GM04504 (cell line): ENCODE measurements at places on chromosomes 5 and 9.

- DNase-seq: no peak
These were observed 6.5 kb downstream of the SNX18 start for GRCh38 chr5:54524082-54524481.

GRCh38 chr9:5949103-5949699, 58.5 kb downstream of the MLANA start:
- DNase-seq: peak; percentile 4

GRCh38 chr9:69454321-69454720, 129.3 kb downstream of the ENTREP1 start:
- DNase-seq: no peak

DNA sequence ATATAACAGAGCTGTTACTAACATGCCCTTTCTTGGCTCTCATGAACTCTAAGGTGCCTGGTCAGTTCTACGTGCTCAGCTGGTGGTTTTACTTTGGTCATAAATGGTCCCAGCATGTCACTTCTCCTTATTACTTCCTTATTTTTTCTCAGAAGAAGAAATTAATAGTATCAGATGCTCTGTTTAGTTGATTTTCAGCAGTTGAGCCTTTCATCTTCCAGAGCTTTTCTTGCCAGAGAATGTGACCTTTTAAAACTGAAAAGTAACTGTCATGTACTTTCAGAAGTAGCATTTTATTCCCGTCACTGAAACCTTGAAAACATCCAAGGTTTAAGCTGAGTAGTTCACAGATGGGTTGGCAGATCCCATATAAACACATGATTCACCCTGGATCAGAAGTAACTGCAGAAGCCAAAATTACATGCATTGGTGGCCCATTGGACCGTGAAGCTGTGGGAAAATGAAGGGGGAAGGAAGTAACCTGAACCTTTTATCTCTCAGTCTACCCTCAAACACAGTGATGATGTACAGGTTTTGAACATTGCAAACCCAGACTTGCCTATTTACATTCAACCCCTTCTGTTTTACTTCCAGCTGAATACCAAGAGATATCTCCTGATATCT, 50.5 kb downstream of the HACD4 start:
- peak; percentile 80 for DNase-seq

DNA sequence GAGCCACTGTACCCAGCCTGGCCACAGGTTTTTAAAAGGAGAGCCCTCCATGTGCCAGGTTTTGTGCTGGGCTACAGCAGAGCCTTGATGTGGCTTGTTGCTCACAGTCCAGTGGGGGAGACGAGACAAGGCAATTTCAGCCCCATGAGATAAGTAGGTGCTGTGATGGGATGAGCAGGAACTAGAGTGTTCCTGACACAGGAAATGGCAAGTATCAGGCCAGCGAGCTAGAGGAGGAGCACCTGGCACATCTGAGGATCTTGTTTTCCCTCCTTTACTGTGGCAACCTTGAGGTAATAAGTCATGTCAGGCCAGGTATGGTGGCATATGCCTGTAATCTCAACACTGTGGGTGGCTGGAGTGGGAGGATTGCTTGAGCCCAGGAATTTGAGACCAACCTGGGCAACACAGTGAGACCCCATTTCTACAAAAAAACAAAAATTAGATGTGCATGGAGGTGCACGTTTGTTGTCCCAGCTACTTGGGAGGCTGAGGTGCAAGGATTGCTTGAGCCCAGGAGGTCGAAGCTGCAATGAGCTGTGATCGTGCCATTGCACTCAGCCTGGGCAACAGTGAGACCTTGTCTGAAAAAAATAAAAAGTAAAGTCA, 3.8 kb upstream of the ZDHHC12 start:
- DNase-seq: no peak

GRCh38 chr5:80738466-80738865, 83.7 kb upstream of the DHFR start:
- no peak for DNase-seq

GRCh38 chr5:36666274-36666673, 59.9 kb downstream of the SLC1A3 start:
- no peak for DNase-seq

- no peak for DNase-seq
These were observed 92.5 kb downstream of the ATPSCKMT start for GRCh38 chr5:10157085-10157669.

DNA sequence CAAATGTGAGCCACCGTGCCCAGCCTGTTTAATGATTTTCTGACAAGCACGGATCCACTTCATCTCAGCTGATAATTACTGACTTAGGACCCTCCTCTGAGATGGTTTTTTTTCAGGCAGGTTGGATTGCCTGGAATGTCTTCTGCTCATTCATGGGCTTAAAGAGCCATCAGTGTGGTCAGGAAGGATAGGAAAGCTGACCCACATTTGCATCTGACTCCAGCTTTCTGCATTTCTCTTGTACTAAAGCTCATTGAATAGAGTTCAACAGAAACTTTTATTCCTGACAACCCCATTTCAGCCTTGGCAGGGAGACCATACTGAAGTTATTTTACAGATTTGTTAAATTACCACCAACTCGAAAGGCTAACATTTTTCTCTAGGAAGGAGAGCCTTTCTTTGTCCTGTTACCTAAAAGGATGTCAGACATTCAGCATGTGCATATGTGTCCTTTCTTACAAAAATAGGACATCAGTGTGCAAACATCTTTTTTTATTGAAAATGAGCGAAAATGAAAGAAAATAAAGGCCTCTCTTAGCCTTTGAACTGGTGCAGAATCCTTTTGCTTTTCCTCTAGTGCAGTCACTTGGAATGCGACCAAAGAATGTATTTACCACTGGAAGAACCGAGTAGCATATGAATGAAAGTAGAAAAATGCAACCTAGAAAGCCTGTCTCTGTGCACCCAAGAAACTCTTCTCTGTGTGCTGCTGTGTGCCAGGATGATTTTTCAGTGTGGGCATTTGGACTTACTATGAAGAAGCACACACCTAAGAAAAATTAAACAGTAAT, 26.6 kb downstream of the ADCY2 start:
- DNase-seq: no peak

DNA sequence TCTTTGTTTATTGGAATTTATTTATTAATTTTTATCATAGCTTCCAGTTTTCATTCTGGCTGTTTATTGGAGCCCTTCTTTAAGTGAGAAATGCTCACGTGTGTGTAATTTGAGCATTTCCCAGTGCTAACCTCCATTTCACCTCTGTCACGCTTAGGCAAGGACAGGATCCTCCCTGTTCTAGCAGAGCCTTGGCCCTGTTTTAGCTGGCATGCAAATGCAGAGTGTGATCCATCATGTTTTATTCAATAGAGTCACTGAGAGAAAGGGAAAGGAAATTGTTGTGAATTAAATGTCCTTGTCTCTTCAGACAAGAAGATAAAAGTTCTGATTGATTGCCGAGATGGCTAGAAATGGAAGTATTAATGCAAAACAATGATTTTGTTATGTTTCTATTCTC, 137.3 kb upstream of the ACO1 start:
- DNase-seq: no peak

GRCh38 chr9:125541840-125542243, 165.2 kb downstream of the MAPKAP1 start:
- DNase-seq: no peak

GRCh38 chr5:395156-395920, 47.6 kb upstream of the EXOC3 start:
- DNase-seq: peak; percentile 96

- peak; percentile 6 for DNase-seq
These were observed 117.5 kb upstream of the OR13F1 start for GRCh38 chr9:104386425-104387069.

DNA sequence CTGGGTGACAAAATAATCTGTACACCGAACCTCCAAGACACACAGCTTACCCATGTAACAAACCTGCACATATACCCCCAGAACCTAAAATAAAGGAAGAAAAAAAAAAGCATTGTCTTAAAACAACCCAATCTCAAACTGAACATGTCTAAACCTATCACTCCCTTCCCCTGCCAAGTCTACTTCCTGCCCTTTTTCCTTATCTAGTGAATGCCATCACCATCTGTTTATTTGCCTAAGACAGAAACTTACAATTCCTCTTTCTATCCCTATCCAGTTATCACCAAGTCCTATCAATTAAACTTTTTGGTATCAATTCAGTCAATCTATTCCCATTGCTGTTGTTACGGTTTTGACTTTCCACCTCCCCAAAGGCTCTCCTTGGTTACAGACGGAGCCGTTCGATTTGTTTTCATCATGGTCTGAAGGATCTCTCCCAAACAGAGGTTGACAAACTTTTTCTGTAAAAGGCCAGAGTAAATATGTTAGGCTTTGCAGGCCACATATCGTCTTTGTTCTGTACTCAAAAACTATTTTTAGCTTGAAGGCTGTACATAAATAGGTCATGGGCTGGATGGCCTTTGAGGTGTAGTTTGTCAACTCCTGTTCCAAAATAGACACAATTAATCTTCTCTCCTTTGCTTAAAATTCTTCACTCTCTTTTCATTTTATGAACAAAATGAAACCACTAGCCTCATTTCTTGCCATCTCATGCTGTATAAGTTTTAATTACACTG, 12.1 kb downstream of the NOL8 start:
- no peak for DNase-seq

DNA sequence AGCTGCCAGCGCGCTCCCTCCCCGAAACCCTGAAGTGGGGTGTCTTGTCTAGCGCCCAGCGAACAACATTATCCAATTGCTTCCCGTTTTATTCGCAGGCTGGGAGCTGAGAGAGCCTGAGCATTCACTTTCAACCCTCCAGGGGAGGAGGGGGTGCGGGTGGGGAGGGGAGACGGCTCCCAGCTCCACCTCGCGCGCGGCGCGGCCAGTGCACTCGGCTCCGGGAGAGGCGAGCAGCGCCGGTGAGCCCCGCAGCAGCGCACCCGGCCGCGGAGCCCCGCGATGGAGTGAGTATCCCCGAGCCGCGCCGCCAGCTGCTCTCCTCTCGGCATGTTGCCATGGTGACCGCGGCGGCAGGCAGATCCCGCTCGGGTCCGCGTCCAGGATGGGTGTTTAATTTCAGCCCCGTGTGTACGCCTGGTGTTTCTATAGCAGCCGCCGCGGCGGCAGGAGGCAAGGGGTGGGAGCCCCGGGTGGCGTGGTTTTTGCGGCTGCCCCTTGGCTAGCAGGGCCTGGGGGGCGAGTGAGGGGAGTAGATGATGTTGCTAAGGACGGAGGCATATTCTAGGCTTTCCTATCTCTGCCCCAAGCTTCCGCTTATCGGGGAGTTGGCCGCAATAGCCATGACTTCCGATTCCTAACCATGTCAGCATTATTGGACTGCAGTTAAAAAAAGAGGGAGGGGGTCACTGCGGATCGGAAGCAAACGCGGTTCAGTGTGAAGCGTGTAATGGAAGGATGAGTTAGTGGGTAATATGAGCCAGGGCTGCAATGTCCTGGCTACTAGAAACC, 139.2 kb upstream of the PALM2AKAP2 start:
- DNase-seq: no peak

DNA sequence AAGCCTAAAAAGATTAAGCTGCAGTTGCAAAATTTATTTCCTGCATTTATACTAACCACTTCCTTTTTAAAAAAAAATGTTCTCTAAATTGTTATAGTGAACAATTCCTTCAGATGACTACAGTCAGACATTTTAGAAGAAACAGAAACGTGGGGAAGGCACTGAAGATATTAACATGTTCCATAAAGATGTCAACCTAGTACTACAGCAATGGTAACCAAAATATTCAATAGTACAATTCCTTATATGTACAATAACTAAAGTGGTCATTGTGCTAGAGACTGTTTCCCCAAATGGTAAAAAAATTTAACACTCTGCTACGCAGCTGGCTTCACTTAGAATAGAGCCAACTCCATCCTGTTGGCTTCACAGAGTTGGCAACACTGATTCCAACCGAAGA, 97.7 kb downstream of the FNBP1 start:
- no peak for DNase-seq

GRCh38 chr5:37637165-37637845, 202.5 kb downstream of the GDNF start:
- DNase-seq: no peak

DNA sequence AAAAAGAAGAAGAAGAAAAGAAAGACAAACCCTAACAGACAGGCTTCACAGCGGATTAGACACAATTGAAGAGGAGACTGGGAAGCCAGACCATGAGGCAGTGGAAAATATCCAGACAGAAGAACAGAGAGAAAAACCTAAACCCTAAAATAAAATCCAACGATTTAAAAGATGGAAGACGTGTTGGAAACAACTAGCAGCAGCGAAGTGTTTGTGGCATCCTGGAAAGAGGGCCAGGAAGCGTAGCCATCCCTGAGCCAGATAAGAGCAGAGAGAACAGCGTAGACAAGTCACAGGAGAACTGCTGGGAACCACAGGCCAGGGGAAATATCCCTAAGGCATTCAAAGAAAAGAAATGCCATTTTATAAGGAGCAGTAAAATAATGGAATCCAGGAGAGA, 39.7 kb upstream of the NKD2 start:
- no peak for DNase-seq

DNA sequence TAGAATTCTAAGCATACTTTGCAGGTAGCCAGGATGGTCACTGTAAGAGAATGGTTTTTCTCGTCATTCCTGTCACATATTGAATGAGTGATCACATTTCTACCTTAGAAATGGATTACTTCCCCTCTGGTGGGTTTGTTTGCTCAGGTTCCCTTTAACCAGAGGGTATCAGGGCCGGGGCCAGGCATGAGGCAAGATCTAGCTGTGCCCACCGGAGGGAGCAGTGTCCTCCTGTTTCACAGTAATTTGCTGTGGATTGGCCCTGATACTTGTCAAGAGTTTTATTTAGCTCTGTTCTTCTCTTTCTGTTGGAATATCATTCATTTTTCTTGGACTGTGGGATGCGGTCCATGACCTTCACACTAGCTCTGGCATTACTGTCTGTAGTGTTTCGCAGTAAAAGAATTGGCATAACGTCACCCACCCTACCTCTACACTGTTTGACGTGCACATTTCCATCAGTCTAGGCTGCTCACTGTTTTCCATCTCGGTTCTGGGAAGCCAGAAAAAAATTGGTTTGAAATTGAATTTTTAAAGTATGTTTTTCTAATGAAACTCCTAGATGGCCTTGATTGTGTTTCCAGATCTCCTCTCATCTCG, 42.4 kb upstream of the ZBED3 start:
- DNase-seq: no peak

GRCh38 chr5:124087752-124088151, 575.8 kb downstream of the CSNK1G3 start:
- DNase-seq: no peak

DNA sequence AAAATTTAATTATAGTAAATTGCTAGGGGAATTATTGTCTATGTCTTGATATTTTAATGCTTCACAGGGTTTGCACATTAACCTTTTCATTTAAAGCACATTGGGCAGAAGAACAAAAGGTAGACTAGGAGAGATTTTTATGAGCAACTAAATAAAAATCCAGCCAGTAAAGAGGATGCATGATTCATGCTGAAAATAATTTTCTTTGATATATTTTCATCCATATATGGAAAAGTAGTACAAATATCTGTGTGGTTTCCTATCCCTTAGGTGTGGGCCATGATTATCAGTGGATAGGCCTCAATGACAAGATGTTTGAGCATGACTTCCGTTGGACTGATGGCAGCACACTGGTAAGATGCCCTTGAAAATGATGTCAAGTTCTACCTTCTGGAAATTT, 83.1 kb downstream of the VCAN start:
- DNase-seq: no peak

GRCh38 chr5:127856292-127856691, 153.1 kb downstream of the CCDC192 start:
- DNase-seq: no peak
